MCF 10A (cell line): ENCODE measurements at places on chromosomes 6 and 20. TPM values are rescaled to one million over a fixed set of nuclear protein-coding genes. Genes with fewer than 3 reads are reported as not detected.

Gene HLA-DQB1
- total RNA-seq, result not detected in 2 replicates

DNA sequence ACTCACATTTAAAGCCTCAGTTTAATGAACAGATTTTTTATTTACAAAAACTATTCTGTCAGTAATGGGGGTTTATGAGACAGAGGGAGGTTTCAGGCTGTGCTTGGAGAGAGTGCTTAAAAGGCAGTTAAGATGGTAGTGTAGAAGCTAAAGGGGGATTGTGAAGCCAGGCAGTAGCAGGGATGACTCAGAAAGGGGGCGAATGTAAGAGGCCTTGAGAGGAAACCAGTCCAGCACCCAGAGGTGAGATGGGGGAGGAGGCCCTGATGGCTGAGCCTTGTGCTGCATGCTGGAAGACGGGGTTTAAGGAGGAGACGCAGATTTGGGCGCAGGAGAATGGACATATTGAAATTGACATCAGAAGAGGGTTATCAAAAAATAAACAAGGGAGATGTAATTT lies 6.6 kb upstream of the SERPINB9 start:
- H3K27me3 ChIP-seq, result no peaks in the 10 kb centered on the region
- H3K27ac ChIP-seq, result no peak overlapping the region
- no peak overlapping the region for H3K4me3 ChIP-seq
- H3K4me1 ChIP-seq, result no peaks in the 10 kb centered on the region
- no peaks in the 10 kb centered on the region for H3K36me3 ChIP-seq

Gene FNDC11
- total RNA-seq, result 2.4 and 3.9 TPM in 2 replicates

Gene ADGRF1
- total RNA-seq, result 1.3 and 3.5 TPM in 2 replicates

DNA sequence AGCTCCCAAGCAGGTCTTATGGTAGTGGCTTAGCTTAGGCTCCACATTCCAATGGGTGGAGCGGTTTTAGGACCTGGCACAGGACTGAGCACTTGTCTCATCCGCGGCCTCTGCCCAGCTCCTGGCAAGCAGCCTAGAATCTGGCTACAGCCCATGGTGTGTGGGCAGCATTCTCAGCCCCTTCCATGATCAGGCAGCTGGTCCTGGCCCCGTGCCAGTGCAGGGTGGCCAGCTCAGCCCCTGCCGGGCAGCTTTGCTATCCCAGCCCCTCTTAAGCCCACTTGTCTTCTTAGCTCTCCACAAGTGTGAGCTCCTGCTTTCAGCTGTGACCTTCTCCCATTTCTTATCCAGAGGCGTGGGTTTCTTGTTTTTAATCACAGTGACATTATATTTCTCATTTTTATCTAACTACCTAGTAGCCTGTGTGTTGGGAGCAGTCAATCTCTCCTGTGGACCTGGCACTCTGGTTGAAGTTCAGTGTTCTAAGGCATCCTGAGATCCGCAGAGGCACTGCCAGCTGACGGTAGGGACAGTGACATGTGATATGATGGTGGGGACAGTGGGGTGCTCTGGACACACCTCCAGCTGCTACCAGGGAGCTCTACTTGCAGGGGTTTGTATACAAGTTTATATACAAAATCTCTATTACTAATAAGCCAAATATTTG lies 119.9 kb upstream of the PRND start:
- no peaks in the 10 kb centered on the region for H3K36me3 ChIP-seq
- no peak overlapping the region for H3K4me3 ChIP-seq
- peaks cover 21% of the 10 kb centered on the region for H3K4me1 ChIP-seq
- DNase-seq, result peak; percentile 91

GRCh38 chr6:30122515-30122914 lies 9.6 kb upstream of the TRIM31 start:
- no peak for DNase-seq
- H3K27ac ChIP-seq, result no peak overlapping the region
- no peak overlapping the region for H3K4me3 ChIP-seq
- H3K4me1 ChIP-seq, result peaks cover 5% of the 10 kb centered on the region

- H3K4me3 ChIP-seq, result no peak overlapping the region
- peaks cover 10% of the 10 kb centered on the region for H3K4me1 ChIP-seq
- DNase-seq, result peak; percentile 46
- H3K36me3 ChIP-seq, result peaks cover 29% of the 10 kb centered on the region
Measured at GRCh38 chr20:20593447-20594170, 118.8 kb downstream of the RALGAPA2 start.

Gene MGME1
- total RNA-seq, result 18.0 and 24.0 TPM in 2 replicates

GRCh38 chr6:48136856-48137255 lies 25.9 kb upstream of the PTCHD4 start:
- peaks cover 62% of the 10 kb centered on the region for H3K4me1 ChIP-seq
- no peaks in the 10 kb centered on the region for H3K27me3 ChIP-seq
- peak overlapping the region; percentile 78 for H3K27ac ChIP-seq
- no peak overlapping the region for H3K4me3 ChIP-seq

GRCh38 chr6:147751232-147751631 lies 242.7 kb downstream of the SAMD5 start:
- no peaks in the 10 kb centered on the region for H3K4me1 ChIP-seq
- no peak overlapping the region for H3K4me3 ChIP-seq
- peaks cover 5% of the 10 kb centered on the region for H3K36me3 ChIP-seq
- DNase-seq, result no peak
- no peaks in the 10 kb centered on the region for H3K27me3 ChIP-seq

Gene WFDC12
- not detected in 2 replicates for total RNA-seq

- no peaks in the 10 kb centered on the region for H3K27me3 ChIP-seq
- H3K27ac ChIP-seq, result no peak overlapping the region
Measured at GRCh38 chr6:89368107-89368506, 15.6 kb upstream of the UBE2J1 start.

DNA sequence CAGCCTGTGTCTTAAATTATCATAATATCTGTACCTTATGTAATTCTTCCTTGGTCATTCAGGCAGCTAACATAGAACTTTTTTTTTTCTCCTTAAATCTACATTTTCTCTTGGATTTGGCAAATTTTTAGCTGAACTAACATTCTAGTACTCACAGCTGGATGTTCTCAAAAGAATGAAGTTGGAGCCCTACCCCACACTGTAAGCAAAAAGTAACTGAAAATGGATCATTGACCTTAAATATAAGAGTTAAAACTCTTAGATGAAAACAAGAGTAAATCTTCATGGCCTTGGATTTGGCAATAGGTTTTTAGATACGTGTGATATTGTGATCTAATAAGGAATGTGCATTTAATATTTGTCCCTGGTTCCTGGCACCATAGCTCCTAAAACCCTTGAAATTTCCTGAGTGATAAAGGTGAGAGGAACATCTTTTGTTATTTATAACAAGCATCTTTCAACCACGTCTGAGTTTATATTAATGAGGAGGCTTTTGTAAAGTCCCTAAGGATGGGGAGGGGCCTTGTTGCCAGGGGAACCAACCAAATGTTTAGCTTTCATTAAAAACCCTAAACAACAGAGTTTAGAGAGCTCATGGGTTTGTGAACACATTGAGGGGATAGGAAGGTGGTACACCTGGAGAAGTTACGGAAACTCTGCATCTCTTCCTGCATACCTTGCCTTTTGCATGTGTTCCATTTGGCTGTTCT lies 106.1 kb upstream of the ADGRF4 start:
- H3K27me3 ChIP-seq, result no peaks in the 10 kb centered on the region
- peaks cover 52% of the 10 kb centered on the region for H3K36me3 ChIP-seq
- no peaks in the 10 kb centered on the region for H3K4me1 ChIP-seq
- no peak overlapping the region for H3K4me3 ChIP-seq
- DNase-seq, result no peak

- H3K4me1 ChIP-seq, result no peaks in the 10 kb centered on the region
- H3K4me3 ChIP-seq, result no peak overlapping the region
- peaks cover 60% of the 10 kb centered on the region for H3K27me3 ChIP-seq
- no peak overlapping the region for H3K27ac ChIP-seq
- no peaks in the 10 kb centered on the region for H3K36me3 ChIP-seq
Measured at GRCh38 chr6:128848212-128848935, 34.6 kb upstream of the LAMA2 start.

GRCh38 chr6:148169706-148170105 lies 172.9 kb upstream of the SASH1 start:
- H3K4me3 ChIP-seq, result no peak overlapping the region
- H3K36me3 ChIP-seq, result no peaks in the 10 kb centered on the region
- no peaks in the 10 kb centered on the region for H3K4me1 ChIP-seq
- DNase-seq, result no peak
- no peak overlapping the region for H3K27ac ChIP-seq
- H3K27me3 ChIP-seq, result no peaks in the 10 kb centered on the region

GRCh38 chr6:49898904-49899566 lies 32.7 kb upstream of the CRISP1 start:
- no peak overlapping the region for H3K4me3 ChIP-seq
- H3K27ac ChIP-seq, result no peak overlapping the region
- H3K36me3 ChIP-seq, result no peaks in the 10 kb centered on the region
- DNase-seq, result no peak
- H3K27me3 ChIP-seq, result peaks cover 17% of the 10 kb centered on the region

- no peak overlapping the region for H3K27ac ChIP-seq
- H3K4me1 ChIP-seq, result peaks cover 6% of the 10 kb centered on the region
- no peaks in the 10 kb centered on the region for H3K36me3 ChIP-seq
- H3K4me3 ChIP-seq, result no peak overlapping the region
- H3K27me3 ChIP-seq, result no peaks in the 10 kb centered on the region
Measured at GRCh38 chr20:9071976-9072726, 3.3 kb downstream of the PLCB4 start.

DNA sequence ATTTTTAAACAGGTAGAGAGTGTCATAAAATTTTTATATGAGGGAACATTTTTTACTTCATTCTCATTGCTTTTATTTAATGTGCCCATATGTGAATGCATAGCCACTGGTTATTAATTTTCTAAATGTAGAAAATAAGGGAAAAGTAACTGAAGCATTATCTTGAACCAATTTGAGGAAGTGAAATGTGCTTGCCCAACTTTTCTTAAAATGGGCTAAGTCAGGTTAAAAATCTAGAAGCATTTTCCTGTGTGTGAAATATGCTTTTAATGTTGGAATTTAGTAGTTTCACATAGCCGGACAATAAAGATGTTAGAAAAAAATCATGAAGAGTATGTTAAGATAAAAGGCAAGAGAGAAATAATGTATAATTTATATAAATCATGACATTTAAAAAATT lies 3.8 kb downstream of the SEC23B start:
- H3K27ac ChIP-seq, result no peak overlapping the region
- DNase-seq, result no peak
- H3K36me3 ChIP-seq, result peaks cover 54% of the 10 kb centered on the region
- no peaks in the 10 kb centered on the region for H3K27me3 ChIP-seq
- no peak overlapping the region for H3K4me3 ChIP-seq
- peaks cover 14% of the 10 kb centered on the region for H3K4me1 ChIP-seq

- no peaks in the 10 kb centered on the region for H3K36me3 ChIP-seq
- no peak overlapping the region for H3K27ac ChIP-seq
- peaks cover 8% of the 10 kb centered on the region for H3K27me3 ChIP-seq
- H3K4me1 ChIP-seq, result no peaks in the 10 kb centered on the region
Measured at GRCh38 chr20:19626896-19627295, 131.2 kb upstream of the RIN2 start.

- peaks cover 6% of the 10 kb centered on the region for H3K4me1 ChIP-seq
- no peaks in the 10 kb centered on the region for H3K36me3 ChIP-seq
- no peak overlapping the region for H3K4me3 ChIP-seq
- H3K27me3 ChIP-seq, result no peaks in the 10 kb centered on the region
- DNase-seq, result no peak
Measured at GRCh38 chr20:51935003-51935358, 132.7 kb upstream of the SALL4 start.

DNA sequence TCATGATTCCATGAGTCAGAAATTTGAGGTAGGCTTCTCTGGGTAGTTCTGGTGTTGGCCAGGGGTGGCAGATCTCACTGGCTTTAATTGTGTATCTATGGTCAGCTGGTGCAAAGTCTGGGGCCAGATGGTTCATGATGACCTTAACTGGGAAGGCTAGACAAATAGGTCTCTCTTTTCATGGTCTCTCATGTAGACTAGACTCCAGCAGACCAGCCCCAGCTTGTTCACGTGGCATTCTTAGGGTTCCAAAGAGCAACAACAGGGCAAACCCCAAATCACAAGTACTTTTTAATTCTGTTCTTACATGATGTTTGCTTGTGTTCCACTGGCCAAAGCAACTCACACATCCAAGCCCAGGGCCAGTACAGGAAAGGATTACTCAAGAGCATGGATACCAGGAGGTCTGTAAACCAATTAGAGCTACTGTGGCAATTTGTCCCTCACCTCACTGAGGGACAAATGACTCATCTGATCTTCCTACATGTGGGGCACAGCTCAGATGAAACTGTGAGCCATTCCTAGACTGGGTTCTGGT lies 79.5 kb upstream of the PBOV1 start:
- DNase-seq, result peak; percentile 45
- H3K27ac ChIP-seq, result no peak overlapping the region
- no peaks in the 10 kb centered on the region for H3K36me3 ChIP-seq
- H3K4me3 ChIP-seq, result no peak overlapping the region
- H3K27me3 ChIP-seq, result no peaks in the 10 kb centered on the region

Gene KIF6
- total RNA-seq, result 0.91 and 1.3 TPM in 2 replicates
